ENCODE measurements at places on chromosomes 6 and 20.

- DNase-seq = peak; percentile 76
These were observed 12.8 kb upstream of the MANBAL start for GRCh38 chr20:37276494-37277252.

- no peak for DNase-seq
These were observed 133.7 kb downstream of the DST start for GRCh38 chr6:56509031-56509430.

DNA sequence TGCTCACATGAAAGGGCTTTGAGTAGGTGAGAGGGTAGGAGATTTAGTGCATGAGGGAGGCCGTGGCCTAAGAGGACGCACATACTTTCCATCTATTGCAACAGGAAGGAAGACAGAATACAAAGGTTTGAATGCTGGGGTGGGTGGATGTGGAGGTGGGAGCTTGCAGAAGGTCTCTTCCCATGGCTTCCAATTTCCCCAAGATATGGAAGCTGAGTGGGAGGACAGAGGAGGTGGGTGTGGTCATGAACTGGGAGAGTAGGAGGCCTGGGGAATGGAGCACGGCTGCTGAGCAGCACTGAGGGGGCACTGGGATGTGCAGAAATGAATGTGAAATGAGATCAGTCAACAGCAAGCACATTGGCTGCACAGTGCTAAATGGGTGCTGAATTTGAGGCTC lies 70.3 kb downstream of the SCML4 start:
- DNase-seq = no peak

- no peak for DNase-seq
These were observed 18.7 kb downstream of the IL20RA start for GRCh38 chr6:137025786-137026730.
